ENCODE measurements at places on chromosomes 3 and 15.

GRCh38 chr15:89836267-89837133 lies 21.8 kb upstream of the ANPEP start:
- no peak for DNase-seq

DNA sequence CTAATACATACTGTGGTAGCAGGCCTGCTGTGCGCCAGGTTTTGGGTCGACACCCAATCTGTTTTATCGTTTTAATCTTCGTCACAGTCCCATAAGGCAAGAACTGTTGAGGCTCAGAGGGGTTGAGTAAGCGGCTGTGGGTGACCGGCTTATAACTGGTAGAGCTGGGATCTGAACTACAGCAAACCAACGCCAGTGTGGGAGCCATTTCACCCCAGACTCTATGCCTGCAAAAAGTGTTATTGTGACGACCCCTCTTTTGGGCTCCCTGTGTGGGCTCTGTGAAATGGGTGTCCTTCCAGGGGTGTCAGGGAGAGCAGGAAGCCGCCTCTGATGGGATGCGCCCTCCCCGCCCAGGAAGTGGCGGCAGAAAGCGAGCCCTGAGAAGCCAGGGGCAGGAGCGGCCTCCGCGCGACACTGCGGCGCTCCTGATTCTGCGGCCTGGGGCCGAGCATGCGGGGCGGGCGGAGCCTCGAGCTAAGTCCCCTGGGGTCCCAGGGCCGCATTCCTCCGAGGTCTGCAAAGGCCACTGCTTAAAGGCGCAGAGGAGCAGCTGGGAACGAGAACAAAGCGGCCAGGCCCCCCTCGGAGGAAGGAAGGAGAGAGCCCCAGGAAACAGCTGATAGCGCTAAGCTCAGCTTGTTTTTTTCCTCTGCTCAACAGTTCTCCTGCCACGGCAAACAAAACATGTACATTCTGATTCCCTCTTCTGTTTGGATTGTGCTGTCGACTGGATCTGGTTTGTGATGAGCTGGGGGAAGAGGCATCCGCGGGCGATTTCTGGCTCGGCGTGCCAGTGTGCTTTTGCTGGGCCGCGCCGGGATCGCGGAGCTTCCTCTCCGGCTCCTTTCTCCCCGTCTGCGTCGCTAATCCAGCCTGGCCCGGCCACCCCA lies 33.9 kb downstream of the GRK7 start:
- peak; percentile 83 for DNase-seq

- no peak for DNase-seq
Observed at GRCh38 chr15:92495446-92495845, 101.8 kb downstream of the ST8SIA2 start.

DNA sequence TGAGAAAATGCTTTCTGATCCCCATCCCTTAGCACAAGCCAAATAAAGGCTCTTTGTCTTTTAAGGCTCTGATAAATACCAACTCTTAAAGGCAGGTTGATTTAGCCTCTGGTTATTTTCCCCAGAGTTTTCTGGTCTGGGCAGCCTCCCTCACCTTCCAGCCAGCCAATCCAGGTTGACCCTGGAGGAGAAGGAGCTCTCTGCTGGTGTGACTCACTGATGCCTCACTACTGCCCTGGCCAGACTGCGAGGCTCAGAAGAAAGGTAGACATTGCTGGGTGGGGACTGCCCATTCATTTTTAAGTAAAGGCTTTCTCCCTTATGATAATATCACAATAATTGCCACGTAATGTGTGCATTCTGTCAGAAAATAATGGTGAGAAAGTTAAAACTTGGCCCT lies 37.1 kb downstream of the SLCO3A1 start:
- no peak for DNase-seq

GRCh38 chr15:82018201-82018600 lies 27.6 kb downstream of the MEX3B start:
- DNase-seq: peak; percentile 100
